ENCODE measurements at places on chromosomes 4 and X. TPM values are rescaled to one million over a fixed set of nuclear protein-coding genes. Genes with fewer than 3 reads are reported as not detected.
A peak's percentile ranks its signal among the peaks of the same experiment; 100 is the strongest.

Gene KCNE5
- total RNA-seq = 4.3 TPM

Gene LRBA
- 56.4 TPM for total RNA-seq

Gene STOX2
- total RNA-seq = 38.7 TPM

Gene GPM6B
- total RNA-seq = 317 TPM

Gene TEX11
- not detected for total RNA-seq

DNA sequence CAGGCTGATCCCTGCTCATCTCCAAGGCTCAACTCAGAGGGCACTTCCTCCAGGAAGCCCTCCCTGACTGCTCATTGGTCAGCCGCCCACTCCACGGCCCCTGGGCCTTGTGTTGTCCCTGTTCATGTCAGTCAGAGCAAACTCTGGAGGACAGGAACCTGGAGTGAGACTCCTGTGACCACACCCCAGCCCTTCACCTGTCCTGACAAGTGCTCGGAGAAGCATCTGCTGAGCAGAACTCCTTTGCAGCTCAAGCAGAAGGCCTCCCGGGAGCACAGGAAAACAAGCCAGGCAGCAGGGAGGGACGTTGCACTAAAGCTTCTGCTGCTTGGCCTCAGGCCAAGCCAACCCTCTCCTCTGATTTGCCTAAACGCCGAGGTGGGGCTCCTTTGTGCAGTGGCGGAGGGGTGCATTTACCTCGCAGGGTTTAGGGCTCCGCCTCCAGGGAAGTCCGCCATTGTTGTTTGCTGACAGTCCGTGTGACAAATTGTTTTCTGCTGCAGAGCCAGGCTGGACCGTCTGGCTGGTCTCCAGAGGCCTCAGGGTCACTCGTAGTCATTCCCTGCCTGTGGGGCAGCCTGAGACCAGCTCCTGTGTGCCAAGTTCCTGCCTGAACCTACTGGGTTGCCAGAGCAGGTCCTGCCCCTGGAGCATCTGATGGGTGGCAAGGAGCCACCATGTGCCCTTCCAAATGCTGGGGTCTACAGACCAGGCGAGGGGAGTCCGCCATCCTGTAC is 61.8 kb downstream of the C4orf50 start:
- no peak overlapping the region for H3K4me3 ChIP-seq
- H3K27ac ChIP-seq = no peak overlapping the region
- peaks cover 45% of the 10 kb centered on the region for H3K4me1 ChIP-seq
- no peaks in the 10 kb centered on the region for H3K27me3 ChIP-seq
- H3K36me3 ChIP-seq = no peaks in the 10 kb centered on the region
- DNase-seq = no peak

DNA sequence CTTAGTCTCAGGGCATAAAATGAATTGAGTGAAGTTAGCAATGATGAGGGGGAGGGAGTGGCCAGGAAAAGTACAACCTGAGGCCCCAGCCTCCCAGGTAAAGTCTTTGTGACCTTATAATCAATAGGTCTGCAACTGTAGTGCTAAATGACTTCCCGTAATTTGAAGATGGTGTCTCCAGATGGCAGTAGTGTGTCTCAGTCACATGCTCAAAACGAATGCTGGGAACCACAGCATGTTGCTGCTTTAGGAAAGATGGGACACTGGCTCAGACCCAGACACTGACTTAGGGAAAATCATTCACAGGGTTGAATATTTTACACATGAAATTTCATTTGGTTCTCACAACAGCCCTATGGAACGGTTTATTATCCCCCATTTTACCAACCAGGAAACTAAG is 10.3 kb downstream of the SRPX2 start:
- H3K27ac ChIP-seq = no peak overlapping the region
- DNase-seq = no peak
- H3K4me1 ChIP-seq = peaks cover 5% of the 10 kb centered on the region
- no peaks in the 10 kb centered on the region for H3K36me3 ChIP-seq

GRCh38 chr4:145589916-145590702 is 29.1 kb upstream of the MMAA start:
- no peak overlapping the region for H3K4me3 ChIP-seq
- no peak overlapping the region for H3K27ac ChIP-seq
- no peaks in the 10 kb centered on the region for H3K27me3 ChIP-seq
- H3K4me1 ChIP-seq = no peaks in the 10 kb centered on the region
- H3K36me3 ChIP-seq = no peaks in the 10 kb centered on the region

DNA sequence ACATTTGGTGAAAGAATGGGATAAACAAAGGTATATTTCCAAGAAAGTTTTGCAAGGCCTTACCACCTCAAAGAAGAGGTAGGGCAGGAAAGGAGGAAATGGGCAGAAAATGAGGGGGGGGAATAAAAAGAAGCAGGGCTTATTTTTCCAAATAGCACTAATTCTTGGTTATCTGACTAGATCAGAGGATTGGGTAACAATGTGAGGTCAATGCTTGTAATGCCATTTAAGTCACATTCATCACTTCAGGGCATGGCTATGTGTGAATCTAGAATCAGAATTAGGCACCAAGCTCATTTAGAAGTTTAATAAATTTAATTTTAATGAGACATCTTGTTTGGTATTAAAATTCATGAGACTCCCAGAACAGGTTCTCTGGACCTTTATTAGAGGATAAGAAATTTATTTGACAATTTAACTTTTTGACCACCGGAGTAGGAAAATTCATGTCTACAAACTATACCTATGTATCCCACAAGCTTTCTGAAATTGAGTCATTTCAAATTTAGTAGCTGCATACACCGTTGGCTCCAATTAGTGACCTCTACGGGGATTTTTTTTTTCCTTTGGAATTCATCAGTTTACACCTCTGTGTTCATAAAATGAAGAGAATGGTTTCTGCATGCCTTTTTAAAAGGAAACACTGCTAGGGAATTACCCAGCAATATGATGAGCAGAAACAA is 1.4 kb upstream of the STS start:
- H3K27me3 ChIP-seq = no peaks in the 10 kb centered on the region
- DNase-seq = no peak
- no peak overlapping the region for H3K4me3 ChIP-seq
- peaks cover 13% of the 10 kb centered on the region for H3K4me1 ChIP-seq

DNA sequence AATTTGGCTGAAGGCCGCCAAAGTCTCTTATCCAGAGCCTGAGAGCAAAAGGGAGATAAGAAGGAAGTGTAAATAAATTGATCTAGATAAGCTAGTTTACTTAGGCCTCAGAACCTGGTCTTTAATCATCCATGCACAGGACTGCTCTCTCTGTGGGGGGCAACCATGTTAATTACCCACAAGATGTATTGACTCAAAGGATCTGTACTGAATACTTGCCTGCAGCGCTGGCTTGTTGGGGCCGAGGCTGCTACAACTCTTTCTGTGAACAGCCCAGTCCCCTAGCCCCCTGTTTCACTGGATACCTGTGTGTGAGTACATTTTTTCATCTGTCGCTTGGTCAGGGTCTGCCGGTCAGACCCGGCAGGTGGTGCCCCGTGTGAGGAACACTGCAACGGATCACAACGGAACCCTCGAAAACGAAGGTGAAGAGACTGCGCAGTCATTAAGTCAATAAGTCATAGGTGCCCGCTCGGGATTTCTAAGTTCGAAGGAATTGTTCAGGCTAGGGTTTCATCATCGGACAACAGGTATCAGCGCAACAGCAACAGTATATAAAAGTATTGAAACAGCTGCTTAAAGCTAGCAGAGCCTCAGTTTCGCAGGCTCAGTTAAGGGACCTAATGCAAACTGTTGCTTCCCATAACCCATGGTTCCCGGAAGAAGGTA is 8.3 kb downstream of the MAGEA11 start:
- DNase-seq = no peak
- H3K27me3 ChIP-seq = no peaks in the 10 kb centered on the region
- no peak overlapping the region for H3K27ac ChIP-seq
- no peaks in the 10 kb centered on the region for H3K36me3 ChIP-seq

- H3K27ac ChIP-seq = no peak overlapping the region
- no peaks in the 10 kb centered on the region for H3K27me3 ChIP-seq
- no peak for DNase-seq
- no peaks in the 10 kb centered on the region for H3K36me3 ChIP-seq
- no peaks in the 10 kb centered on the region for H3K4me1 ChIP-seq
- H3K4me3 ChIP-seq = no peak overlapping the region
Measured at GRCh38 chr4:96767815-96768480, 928.1 kb downstream of the PDHA2 start.

GRCh38 chr4:137124278-137124932 is 407.9 kb downstream of the PCDH18 start:
- no peak overlapping the region for H3K27ac ChIP-seq
- no peaks in the 10 kb centered on the region for H3K27me3 ChIP-seq
- H3K36me3 ChIP-seq = no peaks in the 10 kb centered on the region

DNA sequence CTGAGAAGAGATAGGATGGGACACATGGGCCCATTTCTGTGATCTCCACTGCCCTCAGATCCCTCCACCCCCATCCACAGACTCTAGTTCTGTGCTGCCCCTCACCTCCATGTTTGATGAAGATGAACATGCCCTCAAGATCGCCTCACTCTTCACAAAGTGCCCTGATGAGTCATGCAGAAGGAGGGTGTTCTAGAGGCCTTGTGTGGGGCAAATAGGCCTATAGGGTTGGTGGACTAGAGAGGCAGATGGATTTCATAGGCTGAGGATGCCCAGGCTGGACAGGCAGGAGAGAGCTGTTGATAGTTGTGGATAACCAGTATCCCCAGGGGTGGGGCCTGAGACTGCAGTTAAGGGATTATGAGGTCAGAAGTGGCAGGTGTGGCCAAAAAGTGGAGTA is at the start of gene CXorf65:
Gene CXorf65, minus strand, starts transcription at position 314 of the 400 bp plus-strand sequence. Its CDS starts 184 bp downstream, at position 130.
- H3K4me3 ChIP-seq = no peak within 1 kb of the TSS
- DNase-seq = no peak
- H3K27me3 ChIP-seq = no peaks in the 10 kb centered on the region
- H3K27ac ChIP-seq = no peak within 1 kb of the TSS
- peaks cover 1% of the 10 kb centered on the region for H3K36me3 ChIP-seq
- H3K4me1 ChIP-seq = peaks cover 10% of the 10 kb centered on the region

DNA sequence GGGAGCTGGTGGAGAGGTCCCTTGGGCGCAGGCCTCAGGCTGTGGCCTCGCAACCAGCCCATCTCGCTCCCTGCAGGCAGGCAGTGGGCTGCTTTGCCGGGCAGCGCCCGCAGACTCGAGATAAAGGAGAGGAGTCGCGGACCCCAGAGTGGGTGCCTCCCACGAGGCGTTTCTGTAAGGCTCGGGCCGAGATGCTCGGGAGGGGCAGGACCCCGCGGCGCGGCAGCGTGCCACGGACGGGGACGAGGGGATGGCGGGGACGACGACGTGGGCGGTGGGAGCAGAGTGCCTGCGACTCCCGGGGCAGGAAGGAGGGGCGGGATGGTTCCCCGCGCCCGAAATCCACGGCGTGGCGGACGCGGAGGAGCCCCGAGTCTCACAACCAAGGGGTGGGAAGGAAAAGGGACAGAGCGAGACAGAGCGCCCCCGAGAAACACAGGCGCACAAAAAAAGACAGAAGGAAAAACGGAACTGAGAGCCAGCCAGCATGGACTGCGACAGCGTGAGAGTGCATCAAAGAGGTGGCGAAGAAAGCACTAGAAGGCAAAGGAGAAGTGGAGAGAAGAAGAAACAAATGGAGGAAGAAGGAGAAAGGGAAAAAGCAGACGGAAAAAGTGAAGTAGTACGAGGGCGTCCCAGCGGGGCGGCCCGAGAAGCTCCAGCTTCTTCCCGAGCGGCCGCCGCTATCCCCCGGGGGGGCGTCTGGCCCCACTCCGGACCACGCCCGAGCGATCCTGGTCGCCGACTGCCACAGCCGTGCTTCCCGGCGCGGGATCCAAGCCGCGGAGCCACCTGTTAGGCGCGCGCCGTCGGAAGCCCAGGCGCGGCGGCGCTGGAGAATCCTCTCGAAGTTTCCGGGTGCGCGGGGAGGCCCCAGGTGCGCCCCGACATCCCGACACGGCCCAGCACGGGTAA is 1.5 kb downstream of the BEND4 start:
- H3K4me1 ChIP-seq = peaks cover 18% of the 10 kb centered on the region
- H3K4me3 ChIP-seq = peak overlapping the region; percentile 24
- no peak overlapping the region for H3K27ac ChIP-seq

DNA sequence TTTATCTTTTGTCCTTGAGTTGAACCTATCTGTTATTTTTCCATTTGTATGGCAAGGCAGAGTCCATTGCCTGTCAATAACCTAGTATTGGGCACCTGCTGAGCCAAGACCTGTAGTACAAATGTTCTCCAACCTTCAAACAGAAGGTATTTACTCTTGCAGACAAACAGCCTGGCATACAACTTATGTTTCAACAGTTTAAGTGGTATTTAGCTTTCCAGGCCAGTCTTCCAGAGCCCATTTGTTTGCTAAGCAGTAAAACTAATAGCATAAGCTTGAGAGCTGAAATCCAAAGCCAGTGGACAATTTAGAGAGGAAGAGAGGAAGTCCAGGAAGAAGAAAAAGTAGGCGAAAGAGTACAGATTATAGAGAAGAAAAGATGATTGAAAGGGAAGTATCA is 979.3 kb downstream of the GLUD2 start:
- no peaks in the 10 kb centered on the region for H3K27me3 ChIP-seq
- H3K27ac ChIP-seq = no peak overlapping the region

GRCh38 chr4:85681221-85681657 is 206.3 kb downstream of the ARHGAP24 start:
- H3K4me1 ChIP-seq = no peaks in the 10 kb centered on the region
- H3K4me3 ChIP-seq = no peak overlapping the region
- no peaks in the 10 kb centered on the region for H3K36me3 ChIP-seq
- peak; percentile 40 for DNase-seq

DNA sequence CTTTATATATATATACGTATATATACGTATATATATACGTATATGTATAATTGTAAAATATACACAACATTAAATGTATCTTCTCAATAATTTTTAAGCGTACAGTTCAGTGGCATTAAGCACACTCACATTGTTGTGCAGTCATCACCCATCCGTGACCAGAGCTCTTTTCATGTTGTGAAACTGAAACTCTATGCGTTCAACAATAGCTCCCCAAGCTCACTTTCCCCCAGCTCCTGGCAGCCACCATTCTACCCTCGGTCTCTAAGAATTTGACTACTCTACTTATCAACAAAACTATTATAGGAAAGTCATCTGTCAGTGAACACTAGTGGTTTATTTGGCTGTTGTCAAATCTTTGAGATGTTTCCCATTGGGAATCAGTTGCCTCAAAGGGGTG is 621.8 kb upstream of the GALNT7 start:
- H3K27ac ChIP-seq = no peak overlapping the region
- H3K36me3 ChIP-seq = no peaks in the 10 kb centered on the region
- no peak overlapping the region for H3K4me3 ChIP-seq
- DNase-seq = no peak
- no peaks in the 10 kb centered on the region for H3K27me3 ChIP-seq
- no peaks in the 10 kb centered on the region for H3K4me1 ChIP-seq

- no peak for DNase-seq
- no peak overlapping the region for H3K4me3 ChIP-seq
- no peak overlapping the region for H3K27ac ChIP-seq
- H3K4me1 ChIP-seq = no peaks in the 10 kb centered on the region
- no peaks in the 10 kb centered on the region for H3K36me3 ChIP-seq
- no peaks in the 10 kb centered on the region for H3K27me3 ChIP-seq
Measured at GRCh38 chr4:77336411-77337142, 179.6 kb downstream of the CCNG2 start.

GRCh38 chr4:2409381-2409783 is 9.1 kb downstream of the ZFYVE28 start:
- H3K27ac ChIP-seq = no peak overlapping the region
- H3K4me1 ChIP-seq = peaks cover 34% of the 10 kb centered on the region
- H3K4me3 ChIP-seq = no peak overlapping the region
- H3K27me3 ChIP-seq = peaks cover 20% of the 10 kb centered on the region

DNA sequence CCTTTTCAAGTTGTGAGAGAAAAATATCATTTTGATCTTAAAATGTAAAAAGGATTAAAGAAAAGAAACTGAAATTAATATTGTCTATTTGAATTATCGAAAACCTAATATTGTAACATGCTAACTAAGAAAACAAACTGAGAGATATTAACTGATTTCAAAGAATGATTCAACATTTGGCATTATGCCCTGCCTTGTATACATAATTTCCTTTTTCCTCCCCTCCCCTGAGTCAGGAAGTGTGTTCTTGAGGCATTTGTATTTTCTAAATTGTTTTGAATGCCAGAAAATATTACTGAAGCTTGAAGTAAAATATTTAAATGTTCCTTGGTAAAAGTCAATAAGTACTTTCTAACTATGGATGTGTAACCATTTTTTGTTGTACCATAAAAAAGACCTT is 49.4 kb downstream of the RPS6KA3 start:
- DNase-seq = peak; percentile 2
- H3K27ac ChIP-seq = no peak overlapping the region
- no peaks in the 10 kb centered on the region for H3K4me1 ChIP-seq
